Esophagus squamous epithelium (tissue), 5 donors: ENCODE measurements at places on chromosomes 11 and 22.

DNA sequence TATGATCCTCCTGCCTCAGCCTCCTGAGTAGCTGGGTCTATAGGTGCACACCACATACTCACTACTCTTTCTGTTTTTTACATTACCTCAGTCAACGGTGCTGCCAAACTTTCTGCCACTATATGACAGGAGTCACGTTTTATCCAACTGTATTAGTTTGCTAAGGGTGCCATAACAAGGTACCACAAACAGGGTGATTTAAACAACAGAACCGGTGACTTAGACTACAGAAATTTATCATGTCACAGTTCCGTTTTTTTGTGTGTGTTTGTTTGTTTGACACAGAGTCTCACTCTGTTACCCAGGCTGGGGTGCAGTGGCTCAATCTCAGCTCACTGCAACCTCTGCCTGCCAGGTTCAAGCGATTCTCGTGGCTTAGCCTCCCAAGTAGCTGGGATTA, 6.3 kb upstream of the SWAP70 start:
- no peak overlapping the region for H3K4me3 ChIP-seq
- H3K27me3 ChIP-seq, result no peaks in the 10 kb centered on the region
- H3K4me1 ChIP-seq, result no peaks in the 10 kb centered on the region
- DNase-seq, result no peak

- no peak for DNase-seq
- H3K27ac ChIP-seq, result no peak overlapping the region
- H3K27me3 ChIP-seq, result no peaks in the 10 kb centered on the region
- H3K36me3 ChIP-seq, result no peaks in the 10 kb centered on the region
Measured at GRCh38 chr11:83601914-83602527, 315.9 kb upstream of the CCDC90B start.

DNA sequence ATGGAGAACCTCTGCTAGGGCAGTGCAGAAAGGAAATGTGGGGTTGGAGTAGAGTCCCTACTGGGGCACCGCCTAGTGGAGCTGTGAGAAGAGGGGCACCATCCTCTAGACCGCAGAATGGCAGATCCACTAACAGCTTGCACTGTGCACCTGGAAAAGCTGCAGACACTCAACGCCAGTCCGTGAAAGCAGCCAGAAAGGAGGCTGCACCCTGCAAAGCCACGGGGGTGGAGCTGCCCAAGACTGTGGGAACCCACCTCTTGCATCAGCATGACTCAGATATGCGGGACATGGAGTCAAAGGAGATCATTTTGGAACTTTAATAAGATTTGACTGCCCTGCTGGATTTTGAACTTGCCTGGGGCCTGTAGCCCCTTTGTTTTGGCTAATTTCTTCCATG, 8.7 kb downstream of the TSKU start:
- peaks cover 74% of the 10 kb centered on the region for H3K4me1 ChIP-seq
- H3K27me3 ChIP-seq, result no peaks in the 10 kb centered on the region
- H3K4me3 ChIP-seq, result no peak overlapping the region
- peaks cover 25% of the 10 kb centered on the region for H3K36me3 ChIP-seq
- H3K27ac ChIP-seq, result peak overlapping the region; percentile 61
- no peak for DNase-seq

DNA sequence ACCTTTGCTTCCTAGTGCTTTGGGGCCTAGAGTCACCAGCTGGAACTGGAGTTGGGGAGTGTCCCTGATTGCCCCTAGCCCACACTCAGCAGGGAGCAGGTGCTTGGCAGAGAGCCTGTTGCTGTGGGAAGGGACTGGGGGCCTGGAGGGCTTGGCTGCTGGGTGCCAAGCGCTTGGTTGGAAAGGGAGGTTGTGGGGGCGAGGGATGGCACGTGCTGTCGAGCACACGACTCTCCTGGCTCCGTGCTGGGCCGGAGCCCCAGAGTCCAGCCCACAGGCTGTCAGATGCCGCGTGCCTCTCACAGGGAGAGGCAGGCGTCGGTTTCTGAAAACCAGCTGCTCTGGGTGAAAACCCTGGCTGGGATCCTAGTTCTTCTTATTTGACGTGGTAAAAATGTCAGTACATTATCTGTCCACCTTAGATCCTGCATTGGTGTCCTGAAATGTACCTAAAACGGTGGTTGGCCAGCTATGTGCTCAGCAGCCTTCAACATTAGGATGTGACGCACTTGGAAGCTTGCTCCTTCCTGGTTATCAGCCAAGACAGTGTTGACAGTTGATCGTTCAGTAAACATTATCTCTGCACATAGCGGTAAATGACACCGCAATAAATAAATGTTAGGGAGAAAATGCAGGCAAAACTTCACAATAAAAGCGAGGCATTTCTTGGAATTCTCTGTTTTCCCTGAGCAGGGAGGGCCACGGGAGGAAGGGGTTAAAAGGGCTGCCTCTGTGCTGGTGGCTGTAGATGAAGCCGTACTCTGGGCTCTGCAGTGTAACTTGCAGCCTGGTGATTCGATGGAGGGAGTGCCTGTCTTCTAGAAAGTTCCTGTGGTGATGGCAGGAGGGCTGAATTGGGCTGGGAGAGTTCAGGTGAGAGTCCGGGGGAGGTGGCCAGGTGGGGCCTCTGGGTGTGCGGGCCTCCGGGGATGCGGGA, 29.2 kb downstream of the GRAMD4 start:
- H3K27me3 ChIP-seq, result no peaks in the 10 kb centered on the region
- peak overlapping the region; percentile 66 for H3K27ac ChIP-seq
- H3K36me3 ChIP-seq, result no peaks in the 10 kb centered on the region
- peaks cover 27% of the 10 kb centered on the region for H3K4me1 ChIP-seq
- DNase-seq, result no peak

- H3K27me3 ChIP-seq, result no peaks in the 10 kb centered on the region
- no peaks in the 10 kb centered on the region for H3K36me3 ChIP-seq
- no peak for DNase-seq
- H3K4me1 ChIP-seq, result no peaks in the 10 kb centered on the region
Measured at GRCh38 chr11:124543554-124543953, at the start of gene OR8B12. Gene OR8B12 (minus strand): TSS chr11:124543654. CDS start chr11:124543654, 0 bp downstream.

GRCh38 chr11:32610797-32611352, 27.2 kb downstream of the EIF3M start:
- H3K4me3 ChIP-seq, result no peak overlapping the region
- no peaks in the 10 kb centered on the region for H3K4me1 ChIP-seq
- no peaks in the 10 kb centered on the region for H3K36me3 ChIP-seq
- no peaks in the 10 kb centered on the region for H3K27me3 ChIP-seq

- no peaks in the 10 kb centered on the region for H3K27me3 ChIP-seq
- no peak for DNase-seq
- no peaks in the 10 kb centered on the region for H3K4me1 ChIP-seq
- H3K27ac ChIP-seq, result no peak overlapping the region
- H3K36me3 ChIP-seq, result no peaks in the 10 kb centered on the region
Measured at GRCh38 chr11:19199048-19199447, 2.7 kb downstream of the CSRP3 start.

- no peaks in the 10 kb centered on the region for H3K4me1 ChIP-seq
- H3K4me3 ChIP-seq, result no peak overlapping the region
- no peak overlapping the region for H3K27ac ChIP-seq
- no peak for DNase-seq
- H3K27me3 ChIP-seq, result no peaks in the 10 kb centered on the region
Measured at GRCh38 chr11:30422447-30423278, 99.8 kb downstream of the ARL14EP start.

DNA sequence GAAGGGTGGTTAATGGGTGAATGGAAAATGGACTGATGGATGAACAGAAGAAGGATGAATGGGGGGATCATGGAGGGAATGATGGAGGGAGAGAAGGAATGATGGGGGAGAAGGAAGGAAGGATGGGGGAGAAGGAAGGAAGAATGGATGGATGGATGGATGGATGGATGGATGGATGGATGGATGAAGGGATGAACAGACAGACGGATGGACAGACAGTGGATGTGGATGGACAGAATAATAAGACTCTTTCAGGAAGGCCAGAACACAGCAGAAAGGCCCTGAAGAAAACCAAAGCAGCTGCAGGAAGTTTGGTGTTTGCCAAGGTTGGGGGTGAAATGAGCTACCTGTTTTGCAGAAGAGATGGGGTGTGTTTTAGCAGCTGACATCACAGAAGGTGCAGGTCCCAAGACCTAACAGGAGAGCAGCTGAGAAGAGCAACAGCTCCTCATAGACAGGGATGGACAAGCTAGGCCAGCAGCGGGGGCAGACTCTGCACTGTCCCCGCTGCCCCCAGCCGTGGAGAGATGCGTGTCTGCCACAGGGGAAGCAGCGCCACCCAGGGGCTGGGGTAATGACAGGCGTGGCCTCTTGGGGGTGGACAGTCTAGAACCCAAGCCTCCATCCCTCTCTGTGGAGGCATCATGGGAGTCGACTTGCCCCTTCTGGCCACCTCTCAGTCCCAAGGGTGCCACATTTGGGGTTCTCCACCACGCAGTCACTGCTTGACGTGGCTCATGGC, 17.9 kb downstream of the C1QTNF6 start:
- no peak for DNase-seq
- peaks cover 23% of the 10 kb centered on the region for H3K4me1 ChIP-seq
- H3K27me3 ChIP-seq, result no peaks in the 10 kb centered on the region
- no peaks in the 10 kb centered on the region for H3K36me3 ChIP-seq
- H3K4me3 ChIP-seq, result no peak overlapping the region
- H3K27ac ChIP-seq, result no peak overlapping the region

- no peaks in the 10 kb centered on the region for H3K36me3 ChIP-seq
- no peak overlapping the region for H3K4me3 ChIP-seq
- peaks cover 5% of the 10 kb centered on the region for H3K4me1 ChIP-seq
- no peaks in the 10 kb centered on the region for H3K27me3 ChIP-seq
Measured at GRCh38 chr11:35815556-35816315, 128.1 kb upstream of the LDLRAD3 start.

DNA sequence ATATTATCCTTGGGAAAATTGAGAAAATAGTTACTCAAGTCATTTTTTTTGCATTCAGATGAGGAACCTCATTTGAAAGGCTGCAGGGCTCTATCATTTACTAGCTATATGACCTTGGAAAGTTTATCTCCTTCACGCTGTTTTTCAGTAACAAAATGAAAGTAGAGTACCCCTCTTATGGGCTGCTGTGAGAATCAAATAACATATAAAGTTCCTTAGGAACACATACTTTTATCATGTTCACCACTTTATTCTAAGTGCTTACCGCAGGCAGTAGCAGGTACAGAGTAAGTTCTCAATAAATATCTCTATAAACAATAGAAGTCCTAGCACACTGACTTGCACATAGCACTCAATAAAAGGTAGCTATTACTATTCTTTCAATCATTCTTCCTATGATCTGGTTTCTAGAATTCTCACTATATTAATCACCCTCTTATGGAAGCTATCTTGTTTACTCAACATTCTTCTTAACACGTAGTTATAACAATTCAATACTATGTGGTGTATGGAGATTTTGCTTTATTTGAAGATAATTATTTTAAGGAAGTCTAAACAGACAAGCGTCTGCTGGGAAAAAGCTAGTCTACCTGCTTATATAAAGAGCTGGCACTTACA, 1.9 kb downstream of the C11orf71 start:
- H3K36me3 ChIP-seq, result no peaks in the 10 kb centered on the region
- H3K27ac ChIP-seq, result no peak overlapping the region
- H3K27me3 ChIP-seq, result no peaks in the 10 kb centered on the region
- no peak overlapping the region for H3K4me3 ChIP-seq
- peaks cover 22% of the 10 kb centered on the region for H3K4me1 ChIP-seq
- no peak for DNase-seq

DNA sequence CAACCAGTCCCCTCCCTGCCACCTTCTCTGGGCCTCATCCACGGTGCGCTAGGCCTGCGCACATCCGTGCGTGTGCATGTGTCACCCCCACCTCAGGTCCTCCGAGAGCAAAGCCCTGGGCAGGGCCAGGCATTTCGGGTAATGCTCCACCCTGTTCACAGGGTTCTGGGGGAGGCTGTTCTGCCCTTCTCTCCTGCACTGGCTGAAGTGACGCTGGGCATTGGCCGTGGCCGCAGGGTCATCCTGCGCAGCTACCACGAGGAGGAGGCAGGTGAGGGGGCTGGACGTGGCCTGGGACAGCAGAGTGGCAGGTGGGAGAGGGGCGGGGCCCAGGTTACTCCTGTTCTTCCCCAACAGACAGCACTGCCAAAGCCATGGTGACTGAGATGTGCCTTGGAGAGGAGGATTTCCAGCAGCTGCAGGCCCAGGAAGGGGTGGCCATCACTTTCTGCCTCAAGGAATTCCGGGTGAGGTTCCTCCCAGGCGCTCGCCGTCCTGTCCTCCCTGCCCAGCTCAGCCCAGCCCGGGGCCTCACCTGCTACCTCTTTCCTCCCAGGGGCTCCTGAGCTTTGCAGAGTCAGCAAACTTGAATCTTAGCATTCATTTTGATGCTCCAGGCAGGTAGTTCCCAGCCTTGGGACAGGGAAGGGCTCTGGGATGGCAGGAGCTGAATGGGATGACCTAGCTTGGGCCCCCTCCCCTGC, 3.9 kb downstream of the RAD9A start:
- no peak overlapping the region for H3K27ac ChIP-seq
- H3K27me3 ChIP-seq, result no peaks in the 10 kb centered on the region
- H3K36me3 ChIP-seq, result peaks cover 27% of the 10 kb centered on the region
- H3K4me1 ChIP-seq, result peaks cover 33% of the 10 kb centered on the region
- DNase-seq, result no peak

- H3K4me1 ChIP-seq, result no peaks in the 10 kb centered on the region
- no peak overlapping the region for H3K4me3 ChIP-seq
Measured at GRCh38 chr11:122900587-122901202, 18.1 kb downstream of the JHY start.

DNA sequence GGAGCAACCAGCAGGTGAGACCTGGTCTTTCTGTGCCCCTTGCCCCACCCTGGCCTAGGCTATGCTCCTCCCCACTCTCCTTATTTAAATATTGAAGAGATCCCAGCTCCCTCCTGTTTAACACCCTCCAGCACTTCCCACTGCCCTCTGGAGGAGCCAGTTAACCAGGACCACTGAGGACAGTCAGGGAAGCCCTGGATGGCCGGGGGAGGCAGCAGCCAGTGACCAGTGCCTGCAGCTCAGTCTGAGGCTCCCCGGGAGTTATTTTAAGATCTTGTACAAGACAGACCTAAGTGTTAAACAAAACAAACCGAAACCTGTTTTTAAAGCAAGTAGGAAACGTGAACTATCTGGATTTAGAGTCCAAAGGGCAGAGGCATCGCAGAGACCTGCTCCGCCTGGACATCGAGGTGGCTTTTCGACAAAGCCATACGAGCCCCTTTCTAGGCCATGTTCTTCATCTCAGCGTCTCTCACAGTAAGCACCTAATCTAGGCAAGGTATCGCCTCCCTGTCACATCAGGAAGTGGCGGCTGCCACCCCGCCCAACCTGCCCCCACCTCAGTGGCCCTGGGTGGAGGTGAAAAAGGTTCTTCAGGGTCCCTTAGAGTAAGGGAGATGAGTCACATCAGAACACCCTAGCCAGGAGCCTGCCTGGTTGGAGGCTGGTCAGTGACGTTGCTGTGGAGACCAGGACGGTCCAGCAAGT, 35.2 kb downstream of the TRMU start:
- H3K27ac ChIP-seq, result peak overlapping the region; percentile 57
- no peak for DNase-seq
- H3K36me3 ChIP-seq, result no peaks in the 10 kb centered on the region
- no peak overlapping the region for H3K4me3 ChIP-seq
